SJSA1 (cell line): ENCODE measurements at places on chromosomes 4 and X.

- no peak for DNase-seq
These were observed 96.4 kb downstream of the ATP8A1 start for GRCh38 chr4:42560467-42560861.

DNA sequence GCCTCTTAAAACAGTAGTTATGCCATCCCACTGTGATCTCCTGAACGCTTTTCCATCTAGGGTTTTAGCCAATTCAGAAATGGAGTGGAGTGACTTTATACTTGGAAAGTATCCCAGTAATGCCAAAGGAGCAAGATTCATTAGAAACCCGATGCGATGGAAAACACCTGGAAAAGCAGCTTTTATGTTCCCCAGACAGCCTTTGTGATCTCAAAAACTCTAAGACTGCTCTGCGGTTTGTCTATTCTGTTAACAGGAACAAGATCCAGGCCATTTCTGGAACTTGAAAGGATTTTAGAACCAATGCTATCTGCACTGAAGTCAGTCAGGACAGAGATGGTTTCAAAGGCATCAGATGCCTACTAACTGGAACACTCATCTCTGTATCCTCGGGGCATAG lies 145.1 kb downstream of the APBB2 start:
- DNase-seq = no peak

GRCh38 chr4:158778712-158779111 lies 9.9 kb downstream of the FNIP2 start:
- DNase-seq = no peak

GRCh38 chr4:41751449-41752061 lies 3.0 kb upstream of the PHOX2B start:
- DNase-seq = no peak

- DNase-seq = no peak
These were observed 2.2 kb downstream of the NEXMIF start for GRCh38 chrX:74922922-74923543.

DNA sequence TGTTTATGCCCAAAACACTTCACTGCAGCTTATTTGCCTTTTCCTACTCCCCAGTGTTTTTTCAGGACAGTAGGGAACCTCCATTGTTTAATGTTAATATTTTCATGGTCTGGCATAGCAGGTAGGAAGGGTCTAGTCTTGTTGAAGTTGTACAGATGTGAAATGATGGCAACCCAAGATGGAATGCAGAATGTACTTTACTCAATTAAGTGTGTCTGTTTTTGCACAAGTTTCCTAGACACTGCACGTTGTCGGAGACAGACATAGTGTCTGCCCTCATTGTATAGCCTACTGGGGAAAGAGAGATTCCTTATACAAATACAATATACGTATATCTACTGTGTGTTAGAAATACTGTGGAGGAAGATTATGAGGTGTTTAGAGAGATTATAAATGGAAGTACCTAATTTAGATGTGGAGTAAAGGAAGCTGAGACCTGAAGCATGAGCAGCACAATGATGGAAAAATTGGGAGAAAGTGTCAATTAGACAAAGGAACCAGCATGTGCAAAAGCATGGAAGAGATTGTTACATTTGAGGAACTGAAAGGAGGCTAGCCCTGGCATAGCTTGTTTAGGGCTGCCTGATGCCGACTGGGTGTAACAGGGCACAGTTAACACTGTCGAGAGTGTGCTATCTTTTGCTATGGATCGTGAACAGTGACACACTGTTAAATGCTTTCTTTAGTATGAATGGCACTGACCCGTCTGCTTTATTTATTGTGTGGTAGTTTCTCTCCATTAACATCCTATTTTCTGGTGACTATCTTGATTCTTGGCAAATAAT lies 18.4 kb downstream of the CPEB2 start:
- DNase-seq = no peak

- DNase-seq = no peak
These were observed 218.6 kb upstream of the GK2 start for GRCh38 chr4:79626611-79627010.

GRCh38 chr4:129839687-129840086 lies 743.7 kb downstream of the C4orf33 start:
- no peak for DNase-seq

GRCh38 chrX:50448565-50448964 lies 22.1 kb downstream of the DGKK start:
- DNase-seq = no peak
